ENCODE measurements at places on chromosomes 4 and X.

DNA sequence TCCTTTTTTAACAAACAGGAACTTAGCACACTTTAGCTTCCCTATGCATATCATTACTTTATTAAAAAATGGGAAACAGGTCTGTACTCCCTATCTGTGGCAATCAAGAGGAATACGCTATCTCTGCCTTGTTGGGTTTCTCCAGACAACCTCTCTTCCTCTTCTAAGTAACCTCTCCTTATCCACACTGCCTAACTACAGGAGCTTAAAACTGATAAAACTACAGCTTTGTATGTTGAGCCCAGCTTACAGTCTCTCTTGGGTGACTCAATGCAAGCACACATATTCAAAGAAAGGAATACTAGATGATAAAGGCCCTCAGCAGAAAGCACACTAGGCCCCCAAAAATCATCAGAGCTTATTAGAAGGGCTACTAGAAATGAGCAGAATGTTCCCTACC is 8.9 kb downstream of the NUP62CL start:
- DNase-seq = no peak

GRCh38 chr4:40419231-40419912 is 84.2 kb downstream of the CHRNA9 start:
- no peak for DNase-seq

GRCh38 chrX:68665502-68665901 is 18.0 kb downstream of the STARD8 start:
- no peak for DNase-seq

DNA sequence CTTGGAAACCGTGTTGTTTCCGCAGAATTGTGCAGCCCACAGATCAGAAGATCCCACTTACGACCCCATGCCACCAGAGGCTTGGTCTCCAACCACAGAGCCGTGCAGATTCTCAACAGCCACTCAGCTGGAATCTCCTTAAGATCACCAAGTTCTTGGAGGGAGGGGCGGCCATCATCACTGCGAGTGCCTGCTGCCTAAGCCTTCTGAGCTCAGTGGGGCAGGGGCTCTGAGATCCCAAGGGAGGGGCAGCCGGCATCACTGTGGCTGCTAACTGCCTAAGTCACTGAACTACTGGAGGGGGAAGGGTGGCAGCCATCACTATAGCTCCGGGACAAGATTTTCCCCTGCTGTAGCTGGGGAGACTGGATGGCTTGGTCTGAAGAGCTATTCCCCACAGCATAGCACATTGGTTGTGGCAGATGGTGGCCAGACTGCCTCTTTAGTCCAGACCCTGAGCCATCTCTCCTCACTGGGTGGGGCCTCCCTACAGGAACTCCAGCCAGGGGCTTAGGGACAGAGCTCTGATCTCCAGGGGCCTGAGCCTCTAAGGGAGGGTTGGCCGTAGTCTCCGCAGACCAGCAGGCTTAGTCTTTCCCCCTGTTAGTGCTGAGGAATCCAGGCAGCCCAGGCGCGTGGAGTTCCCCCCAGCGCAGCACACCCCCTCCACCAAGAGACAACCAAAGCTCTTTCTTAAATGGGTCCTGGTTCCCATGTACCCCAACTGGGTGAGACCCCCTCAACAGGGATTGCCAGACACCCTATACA is 1483.9 kb downstream of the ADGRL3 start:
- no peak for DNase-seq

- DNase-seq = no peak
Measured at GRCh38 chr4:68342134-68342533, 7.8 kb downstream of the YTHDC1 start.

- no peak for DNase-seq
Measured at GRCh38 chr4:2413821-2414610, 4.4 kb downstream of the ZFYVE28 start.

DNA sequence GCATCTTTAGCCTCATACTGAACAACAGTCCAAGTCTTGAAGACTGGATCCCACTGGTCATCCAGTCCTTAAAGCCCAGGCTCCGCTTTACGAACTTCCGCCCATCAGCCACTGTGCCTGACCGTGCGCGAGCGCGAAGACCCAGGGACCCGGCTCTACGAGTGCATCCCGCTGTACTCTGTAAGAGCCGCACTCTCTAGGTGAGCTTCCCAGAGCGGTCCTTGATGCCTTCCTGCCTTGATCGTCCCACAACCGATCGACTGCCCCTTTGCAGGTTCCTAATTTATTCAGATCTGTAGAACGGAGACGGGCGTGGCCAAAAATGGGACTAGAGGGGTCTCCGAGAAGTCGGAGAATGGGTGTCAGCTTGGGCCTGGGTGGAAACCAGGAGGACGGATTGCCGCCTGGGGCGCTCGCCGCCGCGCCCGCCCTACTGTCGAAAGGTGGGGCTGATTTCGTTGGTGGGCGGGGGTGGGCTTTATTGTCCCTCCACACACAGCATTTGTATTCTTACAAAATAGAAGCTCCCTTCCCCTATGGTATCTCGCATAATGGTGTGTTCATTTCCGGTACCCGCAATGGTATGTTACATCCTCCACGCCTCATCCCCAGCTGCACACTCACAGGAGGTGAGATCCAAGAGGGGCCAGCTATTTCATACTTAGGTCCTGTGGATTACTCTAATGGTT is 42.3 kb upstream of the FAM156A start:
- DNase-seq = no peak

- DNase-seq = no peak
Measured at GRCh38 chrX:8987672-8988250, 46.2 kb downstream of the FAM9B start.

DNA sequence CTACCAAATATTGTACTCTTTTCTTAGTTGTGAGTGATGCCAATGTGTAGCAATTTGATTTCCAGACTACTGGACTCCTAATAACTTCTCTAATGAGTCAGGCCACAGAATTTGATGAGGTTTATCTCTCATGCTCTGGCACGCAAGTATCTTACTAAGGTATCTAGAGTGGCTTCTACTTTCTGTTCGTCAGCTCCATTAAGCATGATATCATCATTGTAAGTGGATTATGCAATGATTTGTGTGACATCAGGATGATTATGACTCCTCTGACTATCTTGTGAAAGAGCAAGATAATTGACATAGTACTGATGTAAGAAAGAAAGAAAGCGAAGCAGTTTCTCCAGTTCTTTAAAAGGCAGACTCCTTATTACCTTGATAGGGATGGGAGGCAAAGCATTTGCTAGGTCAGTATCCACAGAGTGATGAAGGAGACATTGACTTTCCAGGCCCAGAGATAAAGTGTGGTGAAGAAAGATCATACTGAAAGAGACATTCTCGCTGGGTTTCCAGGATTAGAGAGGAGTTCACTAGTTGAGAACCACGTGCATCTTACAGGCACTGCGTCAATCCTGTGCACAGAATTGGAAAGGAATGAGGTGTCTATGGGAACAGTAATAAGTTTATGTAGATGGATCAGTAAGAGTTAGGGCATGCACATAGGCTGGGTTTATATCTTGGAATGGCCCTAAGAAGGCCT is 161.9 kb upstream of the STK26 start:
- DNase-seq = no peak

GRCh38 chr4:677431-678293 is 3.3 kb downstream of the MYL5 start:
- no peak for DNase-seq

DNA sequence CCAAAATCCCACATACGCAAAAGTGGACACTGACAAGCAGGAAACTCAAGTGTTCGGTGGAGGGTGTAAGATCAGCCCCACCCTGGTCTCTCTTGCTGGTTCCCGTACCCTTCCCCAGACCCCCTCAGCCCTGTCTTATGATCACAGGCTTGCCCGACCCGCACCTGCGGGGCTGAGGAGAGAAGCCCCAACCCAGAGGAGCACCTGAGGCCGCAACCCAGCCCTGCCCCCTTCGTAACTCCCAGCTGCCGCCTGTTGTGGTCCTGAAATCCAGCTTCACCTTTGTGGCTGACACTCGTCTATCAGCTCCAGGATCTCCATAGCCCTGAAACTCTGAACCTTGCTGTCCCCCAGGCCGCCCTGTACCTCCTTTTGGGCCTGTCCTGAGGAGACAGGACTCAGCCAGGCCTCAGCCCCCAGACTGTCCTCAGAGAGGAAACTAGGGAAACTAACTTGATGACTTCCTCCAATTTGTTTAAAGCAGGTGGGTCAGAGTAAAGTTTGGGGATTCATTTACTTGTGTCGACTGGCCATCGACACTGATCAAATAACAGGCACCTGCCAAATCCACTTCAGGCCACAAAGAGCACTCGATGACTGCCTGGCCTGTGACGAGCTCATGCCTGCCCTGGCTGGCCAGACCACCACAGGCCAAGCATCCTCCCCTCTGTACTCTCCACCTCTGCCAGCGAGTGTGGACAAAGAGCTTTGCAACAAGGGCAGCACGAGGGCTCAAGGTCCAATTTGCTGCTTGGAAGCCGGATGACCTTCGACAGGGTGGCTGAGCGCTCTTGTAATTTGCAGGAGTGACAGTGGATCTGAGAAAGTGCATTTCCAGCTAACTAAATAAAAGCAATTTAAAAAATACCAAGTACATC is 19.3 kb downstream of the DCTD start:
- DNase-seq = peak; percentile 64

- no peak for DNase-seq
Measured at GRCh38 chr4:2412534-2412884, 5.9 kb downstream of the ZFYVE28 start.

DNA sequence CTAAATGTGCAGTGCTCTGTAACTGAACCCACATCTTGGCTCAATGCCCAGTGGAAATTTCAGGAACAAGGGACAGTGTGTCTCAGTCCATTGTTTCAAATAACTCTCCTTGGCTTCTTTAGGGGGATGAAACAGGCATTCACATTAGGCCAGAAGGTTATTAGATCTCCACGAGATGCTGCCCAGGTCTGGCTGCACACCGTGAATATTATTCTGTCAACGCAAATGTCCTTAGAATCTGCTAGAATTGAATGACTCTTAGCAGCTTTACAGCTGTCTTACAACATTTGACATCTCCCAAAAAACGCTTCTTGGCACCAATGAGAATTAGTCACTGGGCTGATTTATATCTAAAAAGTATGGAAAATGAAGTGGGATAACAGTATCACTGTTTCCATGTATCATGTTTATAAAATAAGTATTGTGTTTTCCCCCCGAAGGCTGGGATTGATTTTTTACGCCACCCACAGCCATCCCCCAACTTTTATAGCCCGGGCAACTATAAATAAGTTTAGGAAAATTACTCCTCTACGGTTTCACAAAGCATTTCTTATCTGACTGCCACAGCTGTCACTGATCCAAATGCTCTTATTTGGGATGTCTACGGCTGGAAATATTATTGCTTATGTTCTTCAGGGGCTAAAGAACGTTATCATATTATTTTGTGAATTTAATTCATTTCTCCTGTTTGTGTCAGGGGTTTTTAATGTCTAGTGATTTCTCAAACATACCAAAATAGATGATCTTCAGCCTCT is 559.7 kb upstream of the FAT1 start:
- no peak for DNase-seq

- no peak for DNase-seq
Measured at GRCh38 chr4:10095296-10095991, 21.2 kb downstream of the WDR1 start.

DNA sequence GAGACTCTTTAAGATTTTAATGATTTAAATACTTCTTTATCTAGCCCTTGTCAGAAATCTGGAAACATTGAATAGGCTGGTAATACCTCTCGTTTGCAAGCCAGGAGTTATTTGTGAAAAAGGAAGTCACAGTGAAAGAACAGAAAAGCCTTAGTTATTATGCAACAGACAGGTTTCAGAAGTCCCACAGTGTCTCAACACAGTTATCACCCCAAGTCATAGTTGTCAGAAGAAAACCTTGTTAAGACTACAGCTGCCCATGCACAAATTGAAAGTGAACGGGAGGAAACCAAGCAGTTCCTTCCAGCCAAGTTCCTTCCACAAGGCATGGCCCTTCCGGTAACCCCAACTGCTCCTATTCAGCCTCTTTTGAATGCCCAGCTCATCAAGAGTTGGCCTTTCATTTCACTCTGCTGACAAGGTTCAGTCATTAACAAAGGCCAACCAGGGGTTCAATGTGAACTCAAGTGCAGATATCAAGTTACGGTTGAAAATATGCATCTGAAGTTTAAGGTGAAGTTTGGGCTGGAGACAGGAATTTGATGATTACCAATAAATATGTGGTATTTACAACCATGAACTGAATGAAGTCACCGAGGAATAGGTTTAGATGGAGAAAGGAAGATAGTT is 15.6 kb downstream of the ALPK1 start:
- DNase-seq = no peak

GRCh38 chr4:129129143-129129542 is 33.2 kb downstream of the C4orf33 start:
- no peak for DNase-seq

DNA sequence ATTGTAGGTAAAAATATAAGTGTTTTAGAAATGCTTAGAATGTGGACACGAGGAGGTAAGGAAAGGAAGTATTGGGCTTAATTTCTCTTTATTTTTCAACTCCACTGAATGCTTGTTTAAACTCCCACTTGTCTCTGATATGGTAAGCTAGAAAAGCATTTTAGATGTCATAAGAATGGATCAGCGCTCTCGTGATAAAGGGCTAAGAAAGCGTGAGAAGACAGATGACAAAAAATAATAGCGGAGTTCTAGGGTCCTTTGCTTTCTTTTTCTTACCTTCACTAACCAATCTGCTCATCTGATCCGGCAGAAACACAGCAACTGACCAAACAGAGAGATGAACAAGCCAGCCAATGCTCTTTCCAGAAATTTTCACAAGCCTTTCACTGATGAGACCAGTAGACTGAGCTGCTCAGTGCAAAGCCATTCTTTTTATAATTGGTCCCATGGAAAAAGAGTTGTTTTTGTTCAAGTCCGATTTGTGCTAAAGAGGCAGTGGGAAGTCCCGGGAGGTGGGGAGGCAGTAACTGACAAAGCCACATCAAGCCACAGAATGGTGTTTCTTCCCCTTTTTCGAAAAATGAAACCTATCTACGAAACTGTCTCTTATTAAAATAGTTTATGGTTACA is at the start of gene TASL:
TASL (minus strand) TSS at position 405 of the 630 bp plus-strand sequence. CDS start 17,411 bp downstream, outside the sequence.
- no peak for DNase-seq

GRCh38 chr4:150117629-150118028 is 39.4 kb downstream of the DCLK2 start:
- no peak for DNase-seq

- DNase-seq = no peak
Measured at GRCh38 chrX:129000797-129001196, 522.5 kb downstream of the SMARCA1 start.

DNA sequence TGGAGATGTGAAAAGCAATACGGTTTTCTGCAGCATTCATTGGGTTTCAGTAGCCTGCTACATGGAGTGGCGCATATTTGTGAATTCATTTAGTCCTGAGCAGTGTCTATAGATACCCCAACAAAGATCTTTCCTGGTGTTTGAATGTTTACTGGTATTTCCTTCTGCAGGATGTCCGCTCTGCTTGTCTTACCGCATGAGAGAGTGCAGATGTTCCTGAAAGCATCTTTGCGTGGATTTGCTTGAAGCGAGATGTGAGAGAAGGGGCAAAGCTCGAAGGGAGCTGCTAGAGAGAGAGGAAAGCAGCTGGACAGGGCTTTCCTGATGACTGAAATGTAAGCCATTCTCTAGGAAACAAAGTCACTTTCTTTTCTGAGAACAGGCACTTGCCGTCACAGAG is 40.9 kb upstream of the GYPA start:
- DNase-seq = no peak

- no peak for DNase-seq
Measured at GRCh38 chr4:16261313-16261878, 35.1 kb upstream of the TAPT1 start.

All from NCI-H2029 treated with DMSO at 0.1 percent for 48 hours (cell line).